NCI-H1092 treated with DMSO at 0.1 percent for 48 hours (cell line): ENCODE measurements at places on chromosomes 2 and 18.

DNA sequence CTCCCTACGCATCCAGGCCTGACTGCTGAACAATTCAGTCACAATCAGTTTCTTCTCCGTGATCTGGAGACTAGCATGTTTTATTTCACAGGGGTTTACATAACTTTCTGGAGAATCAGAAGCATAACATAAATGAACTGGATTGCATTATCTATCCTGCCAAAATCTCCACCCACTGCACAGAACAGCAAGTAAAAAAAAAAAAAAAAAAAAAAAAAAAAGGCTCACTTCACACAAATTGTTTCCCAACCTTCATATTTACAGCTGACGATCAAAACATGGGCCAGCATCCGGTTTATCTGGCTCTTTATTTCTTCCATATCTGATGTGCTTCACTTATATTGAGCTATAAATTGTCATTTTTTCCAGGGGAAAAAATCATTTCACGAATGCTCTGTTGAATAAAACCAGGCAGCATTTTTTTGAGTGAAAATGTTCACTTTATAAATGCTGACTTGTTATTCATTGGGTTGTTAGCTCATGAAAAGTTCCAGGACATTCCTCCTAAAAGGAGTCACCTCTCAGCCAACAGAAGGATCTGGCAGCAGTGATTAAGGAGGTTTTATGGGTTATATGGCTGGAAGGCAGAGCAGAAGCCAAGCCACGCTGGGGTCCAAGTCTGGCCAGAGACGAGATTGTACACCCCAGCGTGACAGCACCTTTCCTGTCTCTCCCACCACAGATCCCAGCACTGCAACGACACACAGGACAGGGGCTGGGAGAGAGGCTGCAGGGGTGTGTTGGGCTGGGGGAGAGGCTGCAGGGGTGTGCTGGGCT, 51.2 kb upstream of the GLI2 start:
- DNase-seq: no peak

DNA sequence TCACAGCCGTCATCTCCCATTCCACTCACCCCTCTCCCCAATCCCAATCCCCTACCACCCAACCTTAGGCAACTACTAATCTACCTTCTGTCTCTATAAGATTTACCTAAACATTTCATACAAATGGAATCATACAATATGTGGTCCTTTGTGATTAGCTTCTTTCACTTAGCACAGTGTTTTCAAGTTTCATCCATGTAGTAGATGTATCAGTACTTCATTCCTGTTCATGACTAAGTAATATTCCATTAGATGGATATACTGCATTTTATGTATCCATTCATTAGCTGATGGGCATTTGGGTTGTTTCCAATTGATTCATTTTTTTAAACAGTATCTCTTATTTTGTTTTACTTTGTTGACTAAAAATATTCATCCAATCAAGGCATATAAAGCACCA, 109.6 kb downstream of the CDH2 start:
- no peak for DNase-seq

DNA sequence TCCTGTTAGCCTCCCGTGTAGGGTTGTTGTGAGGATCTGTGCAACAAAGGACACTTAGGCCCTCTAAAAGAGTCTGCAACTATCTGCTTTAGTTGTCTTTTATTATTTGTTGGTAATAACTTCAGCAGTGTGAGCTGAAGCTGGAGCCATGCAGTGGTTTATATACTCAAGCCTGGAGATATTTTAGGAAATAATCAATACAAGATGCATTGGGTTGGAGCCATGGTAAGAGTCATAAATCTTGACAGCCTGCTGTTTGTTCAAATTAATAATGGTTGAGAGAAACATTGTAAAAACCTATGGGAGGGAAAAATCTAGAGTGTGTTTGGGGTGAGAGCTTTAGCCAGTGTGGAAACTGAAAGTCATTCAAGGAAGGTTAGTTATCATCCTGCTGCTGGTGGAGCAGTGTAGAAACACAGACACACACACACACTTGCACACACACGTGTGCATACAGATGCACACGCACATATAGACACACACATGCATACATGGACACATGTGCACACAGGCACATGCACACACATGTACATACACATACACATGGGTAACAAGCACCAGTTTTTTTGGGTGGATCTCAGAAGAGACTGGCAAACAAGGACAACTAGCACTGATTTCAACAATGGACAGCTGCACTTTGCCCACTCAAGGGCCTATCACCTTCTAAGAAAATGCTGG, 51.0 kb downstream of the ACOXL start:
- DNase-seq: no peak

- peak; percentile 25 for DNase-seq
Measured at GRCh38 chr2:111910609-111911277, 12.3 kb downstream of the MERTK start.

DNA sequence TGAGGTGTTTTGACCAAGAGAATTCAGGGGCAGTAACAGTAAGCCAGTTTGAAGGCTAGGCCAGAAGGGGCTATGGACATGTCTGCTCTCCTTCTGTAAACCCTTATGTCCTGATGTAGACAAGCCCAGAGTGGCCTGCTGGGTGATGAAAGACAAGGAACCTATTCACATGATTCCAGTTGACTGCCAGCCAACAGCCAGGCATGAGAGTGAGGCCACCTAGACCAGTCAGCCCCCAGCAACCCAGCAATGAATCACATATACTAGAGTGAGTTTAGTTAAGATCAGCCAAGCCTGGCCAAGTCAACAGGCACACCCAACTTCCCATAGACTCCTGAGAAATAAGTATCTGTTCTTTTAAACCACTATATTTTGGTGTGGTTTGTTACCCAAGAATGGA, 1889.7 kb upstream of the CELF4 start:
- peak; percentile 27 for DNase-seq

GRCh38 chr2:40540026-40540425, 88.1 kb upstream of the SLC8A1 start:
- DNase-seq: peak; percentile 18

DNA sequence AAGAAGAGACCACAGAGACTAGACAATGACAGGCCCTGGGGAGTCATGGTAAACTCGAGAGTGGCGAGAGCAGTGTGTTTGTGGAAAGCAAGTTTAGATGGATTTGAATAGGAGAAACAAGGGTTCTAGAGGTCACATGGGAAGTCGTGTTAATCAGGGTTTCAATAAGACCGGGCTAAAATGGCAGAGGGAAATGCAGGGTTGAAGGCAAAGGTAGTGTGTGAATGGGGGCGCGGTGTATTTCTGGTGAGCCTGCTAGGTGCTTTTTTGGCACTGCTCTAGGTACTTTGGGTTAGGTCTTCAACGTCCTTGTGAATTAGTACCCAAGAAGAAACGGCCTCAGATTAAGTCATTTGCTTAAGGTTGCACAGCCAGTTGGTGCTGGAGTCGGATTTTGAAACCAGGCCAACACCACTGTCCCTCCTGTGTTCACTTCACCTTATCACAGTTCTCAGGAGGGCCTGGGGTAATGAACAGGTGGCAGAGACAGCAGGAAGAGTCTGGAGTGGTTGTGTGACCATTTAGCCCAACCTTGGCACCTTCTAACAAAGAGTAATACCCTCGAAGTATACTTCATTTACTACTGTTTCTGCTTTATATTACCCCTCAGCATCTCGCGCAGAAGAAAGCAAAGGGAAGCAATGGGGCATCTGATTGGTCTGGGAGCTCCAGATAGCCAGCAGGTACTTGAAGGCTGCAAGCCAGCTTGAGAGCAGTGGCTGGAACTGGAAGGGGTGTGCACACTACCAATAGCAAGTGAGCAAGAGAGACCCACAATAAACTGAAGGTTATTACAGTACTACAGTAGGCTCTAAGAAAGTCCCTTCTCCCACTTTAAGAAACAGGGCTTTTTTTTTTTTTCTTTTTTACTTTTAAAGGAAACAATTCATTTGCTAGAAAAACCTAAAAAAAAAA, 33.4 kb upstream of the GAREM2 start:
- no peak for DNase-seq

DNA sequence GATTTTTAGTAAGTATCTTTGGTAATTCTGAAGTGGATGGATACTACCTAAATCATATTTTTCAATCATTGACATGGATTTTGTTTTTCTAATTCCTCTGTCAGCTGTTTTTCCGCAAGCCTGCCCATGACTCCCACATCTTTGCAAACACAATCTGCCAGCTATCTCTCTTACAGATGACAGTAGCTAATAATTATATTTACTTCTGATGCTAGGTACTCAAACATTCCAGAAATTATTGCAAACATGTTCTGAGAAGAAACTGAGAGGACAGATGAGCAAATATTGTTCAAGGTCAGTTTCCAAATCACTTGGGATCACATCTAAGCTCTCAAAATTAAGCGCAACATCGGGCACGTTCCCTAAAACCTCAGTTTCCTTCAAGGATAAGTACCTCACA, 270.0 kb upstream of the CDH19 start:
- DNase-seq: no peak

- no peak for DNase-seq
Measured at GRCh38 chr2:196427986-196428634, 211.4 kb upstream of the CCDC150 start.

DNA sequence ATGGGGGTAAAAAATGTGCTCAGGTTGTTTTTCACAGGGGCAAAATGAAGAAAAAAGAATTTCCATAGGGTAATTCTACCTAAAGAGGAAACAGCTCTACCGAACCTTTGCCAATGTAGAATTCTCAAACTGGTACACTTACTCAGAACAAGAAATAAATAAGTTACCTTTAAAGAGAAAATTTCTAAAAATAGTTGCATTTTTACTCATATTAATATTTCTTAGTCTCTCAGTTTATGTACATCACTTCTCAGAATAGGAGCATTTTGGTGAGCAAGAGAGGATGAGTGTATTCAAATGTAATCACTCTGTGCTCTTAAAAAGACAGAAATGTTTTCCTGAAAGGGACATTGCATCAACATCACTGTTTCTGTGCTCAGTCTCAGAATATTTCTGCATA, 574.7 kb upstream of the SLC8A1 start:
- no peak for DNase-seq

- no peak for DNase-seq
Measured at GRCh38 chr2:43199492-43200488, 26.6 kb downstream of the ZFP36L2 start.

- DNase-seq: no peak
Measured at GRCh38 chr2:68746408-68746807, 11.8 kb downstream of the ARHGAP25 start.

GRCh38 chr2:237693291-237693994, 66.1 kb downstream of the LRRFIP1 start:
- no peak for DNase-seq

DNA sequence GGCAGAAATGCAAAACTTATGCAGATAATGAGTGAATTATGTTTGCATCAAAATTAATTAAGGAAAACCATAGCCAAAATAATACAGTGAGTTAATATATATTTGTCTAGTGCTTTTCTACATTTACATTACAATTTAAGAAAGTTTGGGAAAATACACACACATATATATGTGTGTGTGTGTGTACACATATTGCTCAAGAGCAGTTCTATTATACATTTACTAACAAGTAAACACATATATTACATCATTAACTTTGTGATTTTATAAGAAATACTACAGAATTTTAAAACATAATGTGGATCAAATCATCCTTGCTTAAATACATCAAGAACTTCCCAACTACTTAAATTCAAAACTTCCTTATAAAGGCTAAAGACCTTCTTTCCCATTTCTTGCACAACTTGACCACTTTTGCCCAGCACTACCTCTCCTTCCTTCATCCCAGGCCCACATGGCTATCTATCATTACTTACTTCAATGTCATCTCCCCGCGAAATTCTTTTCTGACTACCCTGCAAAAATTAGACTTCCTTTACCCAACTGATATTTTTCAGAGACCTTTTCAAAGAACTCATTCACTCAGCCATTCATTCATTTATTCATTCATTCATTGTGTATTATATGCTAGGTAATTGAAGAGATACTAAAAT, 68.4 kb downstream of the COL5A2 start:
- no peak for DNase-seq

DNA sequence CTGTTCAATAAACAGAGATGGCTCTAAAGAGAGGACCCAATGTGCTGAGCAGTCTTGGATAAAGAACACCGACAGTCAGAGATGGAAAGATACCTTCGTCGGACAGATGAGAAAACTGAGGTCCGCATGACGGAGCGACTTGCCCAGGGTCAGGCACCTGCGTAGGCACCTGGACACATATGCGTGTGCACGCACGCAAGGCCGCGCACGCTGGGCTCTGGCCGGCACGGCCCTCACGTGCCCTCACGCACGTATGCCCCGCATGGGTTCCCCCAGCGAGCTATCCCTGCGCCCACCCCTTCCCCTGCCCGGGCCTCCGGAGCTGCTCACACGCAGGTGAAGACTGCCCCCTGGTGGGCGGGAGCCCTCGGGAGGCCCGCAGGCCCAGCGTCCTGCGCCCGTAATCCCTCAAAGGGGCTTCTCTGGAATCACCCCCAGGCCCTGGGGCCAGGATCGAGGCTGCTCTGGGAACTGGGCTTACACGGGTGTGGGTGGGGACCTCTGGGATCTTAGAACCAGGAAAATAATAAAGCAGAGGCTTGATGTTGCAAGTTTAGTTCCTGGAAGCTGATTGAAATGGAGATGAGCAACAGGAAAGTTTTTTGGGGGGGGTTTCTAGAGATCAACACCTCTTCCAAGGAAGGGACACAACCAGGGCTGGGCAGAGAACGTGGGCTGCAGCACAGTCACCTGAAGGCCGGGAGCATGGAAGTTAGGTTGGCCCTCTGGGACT, 246.3 kb downstream of the TNS1 start:
- peak; percentile 2 for DNase-seq

GRCh38 chr2:83756219-83756618, 702.9 kb downstream of the SUCLG1 start:
- DNase-seq: no peak

DNA sequence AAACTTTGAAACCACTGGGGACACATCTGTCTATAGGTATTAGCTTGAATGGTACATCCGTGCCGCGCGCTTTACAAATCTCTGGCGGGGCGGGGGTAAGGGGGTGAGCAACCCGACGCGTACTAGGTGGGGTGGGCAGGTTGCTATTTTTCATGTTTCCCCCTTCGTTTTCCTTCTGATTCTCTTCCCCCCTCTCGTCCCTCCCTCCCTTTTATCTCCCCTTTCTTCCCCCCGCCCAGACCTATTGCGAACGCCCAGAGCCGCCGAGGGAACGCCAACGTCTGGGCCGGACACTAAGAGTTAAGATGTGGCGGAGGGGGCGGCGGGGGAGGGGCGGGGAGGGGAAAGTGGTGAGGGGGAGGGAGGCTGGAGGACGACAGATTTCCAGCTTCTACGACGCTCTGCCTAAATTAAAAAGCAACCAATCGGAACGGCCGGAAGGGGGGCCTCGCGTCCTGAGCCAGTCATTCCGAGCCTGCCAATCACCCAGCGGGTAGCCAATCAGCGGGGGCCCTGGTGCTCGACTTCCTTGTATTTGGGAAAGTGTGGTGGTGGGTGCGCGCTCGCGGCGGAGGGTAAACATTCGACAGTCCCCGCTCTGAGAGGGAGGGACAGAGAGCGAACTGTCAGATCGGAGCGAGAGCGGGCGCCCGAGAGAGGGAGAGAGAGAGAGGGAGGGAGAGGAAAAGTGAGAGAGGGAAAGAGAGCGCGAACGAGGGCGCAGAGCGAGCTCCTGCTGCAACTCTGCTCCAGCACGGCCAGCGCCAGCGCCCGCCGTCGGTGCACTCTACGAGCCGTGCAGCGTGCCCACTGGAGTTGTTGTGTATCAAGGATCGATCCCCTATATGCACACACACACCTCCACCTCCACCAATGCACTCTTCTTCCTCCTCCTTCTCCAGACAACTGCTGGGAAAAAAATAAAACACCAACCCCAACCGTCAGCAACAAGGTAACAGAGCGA, at the start of gene POU3F3:
POU3F3 (plus strand) TSS at position 582 of the 964 bp plus-strand sequence. CDS start 1,396 bp downstream, outside the sequence.
- peak; percentile 91 for DNase-seq
